ENCODE measurements at places on chromosomes 7 and 10.

DNA sequence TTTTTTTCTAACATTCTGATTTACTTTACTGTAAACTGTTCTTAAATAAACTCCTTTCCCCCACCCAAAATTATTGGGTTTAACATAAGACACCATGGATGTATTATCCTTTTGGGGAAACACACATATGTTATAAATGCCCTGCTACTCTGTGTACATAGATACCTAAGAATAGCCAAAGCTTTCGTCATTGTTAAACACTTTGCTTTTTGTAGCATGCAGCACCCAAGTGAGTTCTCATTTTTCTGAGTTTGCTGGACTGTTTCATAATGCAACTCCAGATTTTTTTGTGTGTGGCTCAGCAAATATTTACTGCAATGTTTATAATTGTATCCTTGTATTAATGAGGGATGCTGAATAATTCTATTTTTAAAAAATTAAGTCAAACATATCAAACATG is 86.9 kb downstream of the VTI1A start:
- H3K4me1 ChIP-seq: peaks cover 6% of the 10 kb centered on the region
- H3K4me3 ChIP-seq: no peak overlapping the region
- no peaks in the 10 kb centered on the region for H3K27me3 ChIP-seq
- no peak overlapping the region for H3K27ac ChIP-seq
- no peak for DNase-seq
- peaks cover 4% of the 10 kb centered on the region for H3K36me3 ChIP-seq

DNA sequence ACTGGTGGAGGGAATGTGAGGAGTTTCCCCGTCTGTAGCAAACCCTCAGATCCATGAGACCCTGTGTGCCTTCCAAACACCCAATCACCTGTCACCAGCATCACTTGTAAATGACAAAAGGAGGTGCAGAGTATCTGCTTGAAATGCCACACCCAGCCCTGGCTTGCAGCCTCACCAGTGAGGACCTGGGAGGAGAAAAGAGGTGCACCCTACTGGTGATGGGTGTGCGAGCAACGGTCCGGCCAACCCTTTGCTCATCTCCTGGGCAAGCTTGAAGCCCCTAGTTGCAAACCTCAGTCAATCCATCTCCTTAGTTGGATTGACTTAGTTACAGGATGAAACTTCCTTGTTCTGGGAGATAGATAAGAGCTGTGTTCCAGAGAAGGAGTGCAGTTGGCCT is 62.4 kb upstream of the WAPL start:
- no peak overlapping the region for H3K4me3 ChIP-seq
- H3K27me3 ChIP-seq: peaks cover 6% of the 10 kb centered on the region
- DNase-seq: no peak
- H3K4me1 ChIP-seq: peaks cover 3% of the 10 kb centered on the region
- no peaks in the 10 kb centered on the region for H3K36me3 ChIP-seq
- H3K27ac ChIP-seq: no peak overlapping the region

GRCh38 chr7:101950450-101951119 is 133.2 kb downstream of the CUX1 start:
- H3K27ac ChIP-seq: peak overlapping the region; percentile 78
- no peak for DNase-seq
- H3K4me3 ChIP-seq: no peak overlapping the region
- peaks cover 36% of the 10 kb centered on the region for H3K4me1 ChIP-seq
- peaks cover 4% of the 10 kb centered on the region for H3K36me3 ChIP-seq
- H3K27me3 ChIP-seq: no peaks in the 10 kb centered on the region

- H3K4me3 ChIP-seq: peak within 1 kb of the TSS; percentile 72
- no peaks in the 10 kb centered on the region for H3K36me3 ChIP-seq
- H3K4me1 ChIP-seq: peaks cover 27% of the 10 kb centered on the region
Observed at GRCh38 chr7:121328508-121329190, at the start of gene WNT16. Gene WNT16 (plus strand): TSS chr7:121329000. CDS start chr7:121329293, 293 bp downstream.

- H3K36me3 ChIP-seq: no peaks in the 10 kb centered on the region
- DNase-seq: no peak
- peak overlapping the region; percentile 3 for H3K4me3 ChIP-seq
- H3K27me3 ChIP-seq: no peaks in the 10 kb centered on the region
Observed at GRCh38 chr7:19377611-19378344, 232.6 kb upstream of the FERD3L start.

DNA sequence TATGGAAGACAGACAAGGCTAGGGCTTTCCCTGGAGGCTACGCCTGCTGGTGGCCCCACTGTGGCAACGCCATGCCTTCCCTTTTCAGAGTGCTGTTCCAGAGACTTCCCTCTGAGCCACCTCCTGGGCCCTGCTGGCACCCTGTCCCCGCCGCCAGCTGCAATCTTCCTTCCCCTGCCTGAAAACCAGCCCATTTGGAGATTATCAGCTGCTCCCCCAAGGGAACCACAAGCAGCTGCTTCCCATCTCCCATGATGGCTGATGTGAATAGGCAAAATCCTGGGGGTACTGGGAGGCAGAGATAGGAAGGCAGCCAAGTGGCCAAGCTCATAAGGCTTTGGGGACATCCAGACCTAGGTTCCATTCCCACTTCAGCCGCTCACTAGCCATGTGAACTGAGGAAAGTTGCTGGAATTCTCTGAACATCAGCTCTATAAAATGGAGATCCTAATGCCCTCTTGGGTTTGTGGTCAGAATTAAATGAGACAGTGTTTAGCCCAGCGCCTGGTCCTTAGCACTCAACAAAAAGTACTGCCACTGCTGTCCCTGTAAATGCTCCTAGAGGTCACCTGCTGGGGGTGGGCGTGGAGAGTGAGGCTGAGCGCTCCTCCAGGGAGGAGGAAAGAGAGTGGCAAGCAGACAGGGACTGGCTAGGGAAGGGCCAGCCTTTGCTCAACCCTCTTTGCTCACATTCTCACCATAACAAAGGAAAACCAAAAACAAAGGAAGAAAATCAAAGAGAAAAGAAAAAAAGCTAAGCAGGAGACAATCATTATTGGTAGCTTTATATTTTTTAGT is 5.9 kb downstream of the TSPAN33 start:
- peaks cover 3% of the 10 kb centered on the region for H3K4me1 ChIP-seq
- H3K4me3 ChIP-seq: no peak overlapping the region
- peaks cover 38% of the 10 kb centered on the region for H3K27me3 ChIP-seq

DNA sequence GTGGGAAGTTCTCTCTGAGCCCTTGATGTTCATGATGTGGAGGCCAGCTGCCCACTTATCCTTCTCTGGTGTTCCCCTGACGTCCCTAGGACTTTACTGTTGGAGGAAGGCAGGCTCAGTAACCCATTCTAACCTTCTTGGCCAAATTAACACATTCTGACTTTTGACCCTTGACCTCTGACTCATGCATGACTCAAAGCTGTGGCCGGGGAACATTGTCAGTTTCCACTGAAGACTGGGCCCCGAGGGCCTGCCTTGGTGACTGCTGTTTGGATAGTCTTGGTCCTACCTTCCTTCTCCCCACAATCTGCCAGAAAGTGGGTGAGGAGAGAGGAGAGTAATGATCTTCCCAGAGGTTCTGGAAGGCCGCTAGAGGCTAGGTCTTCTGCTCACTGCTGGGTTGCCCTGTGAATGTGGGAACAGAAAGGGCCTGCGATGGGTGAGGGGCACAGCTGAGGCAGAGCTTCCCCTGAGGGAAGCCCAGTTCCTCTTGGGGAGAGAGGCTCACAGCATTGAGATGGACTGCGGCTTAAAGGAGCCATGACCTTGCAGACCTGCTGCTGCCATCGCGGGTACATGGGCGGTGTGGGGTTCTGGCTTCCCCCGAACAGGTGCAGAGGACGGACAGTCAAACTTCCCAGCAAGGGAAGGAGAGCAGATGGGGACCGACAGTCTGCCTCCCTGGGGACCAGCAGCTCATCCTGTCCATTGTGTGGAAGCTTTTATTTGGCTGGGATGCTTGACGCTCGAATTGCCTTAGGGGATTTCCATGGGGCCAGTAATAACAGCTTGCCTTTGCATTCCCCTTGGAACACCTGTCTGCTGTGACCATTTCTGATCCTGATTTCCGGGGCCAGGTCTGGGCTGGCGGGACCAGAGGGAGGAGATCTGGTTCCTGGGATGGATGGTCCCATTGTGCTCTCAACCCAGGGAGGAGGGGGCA is 43.8 kb downstream of the ADAMTS14 start:
- H3K4me1 ChIP-seq: no peaks in the 10 kb centered on the region
- no peaks in the 10 kb centered on the region for H3K27me3 ChIP-seq
- DNase-seq: no peak
- H3K27ac ChIP-seq: no peak overlapping the region
- H3K36me3 ChIP-seq: no peaks in the 10 kb centered on the region

- no peak overlapping the region for H3K4me3 ChIP-seq
- no peaks in the 10 kb centered on the region for H3K27me3 ChIP-seq
- peak overlapping the region; percentile 83 for H3K27ac ChIP-seq
- H3K4me1 ChIP-seq: peaks cover 58% of the 10 kb centered on the region
Observed at GRCh38 chr7:2622869-2623697, 8.7 kb upstream of the TTYH3 start.

GRCh38 chr7:80885757-80886156 is 33.1 kb downstream of the SEMA3C start:
- DNase-seq: no peak
- H3K27ac ChIP-seq: peak overlapping the region; percentile 91
- peaks cover 71% of the 10 kb centered on the region for H3K4me1 ChIP-seq
- no peaks in the 10 kb centered on the region for H3K27me3 ChIP-seq
- no peaks in the 10 kb centered on the region for H3K36me3 ChIP-seq

DNA sequence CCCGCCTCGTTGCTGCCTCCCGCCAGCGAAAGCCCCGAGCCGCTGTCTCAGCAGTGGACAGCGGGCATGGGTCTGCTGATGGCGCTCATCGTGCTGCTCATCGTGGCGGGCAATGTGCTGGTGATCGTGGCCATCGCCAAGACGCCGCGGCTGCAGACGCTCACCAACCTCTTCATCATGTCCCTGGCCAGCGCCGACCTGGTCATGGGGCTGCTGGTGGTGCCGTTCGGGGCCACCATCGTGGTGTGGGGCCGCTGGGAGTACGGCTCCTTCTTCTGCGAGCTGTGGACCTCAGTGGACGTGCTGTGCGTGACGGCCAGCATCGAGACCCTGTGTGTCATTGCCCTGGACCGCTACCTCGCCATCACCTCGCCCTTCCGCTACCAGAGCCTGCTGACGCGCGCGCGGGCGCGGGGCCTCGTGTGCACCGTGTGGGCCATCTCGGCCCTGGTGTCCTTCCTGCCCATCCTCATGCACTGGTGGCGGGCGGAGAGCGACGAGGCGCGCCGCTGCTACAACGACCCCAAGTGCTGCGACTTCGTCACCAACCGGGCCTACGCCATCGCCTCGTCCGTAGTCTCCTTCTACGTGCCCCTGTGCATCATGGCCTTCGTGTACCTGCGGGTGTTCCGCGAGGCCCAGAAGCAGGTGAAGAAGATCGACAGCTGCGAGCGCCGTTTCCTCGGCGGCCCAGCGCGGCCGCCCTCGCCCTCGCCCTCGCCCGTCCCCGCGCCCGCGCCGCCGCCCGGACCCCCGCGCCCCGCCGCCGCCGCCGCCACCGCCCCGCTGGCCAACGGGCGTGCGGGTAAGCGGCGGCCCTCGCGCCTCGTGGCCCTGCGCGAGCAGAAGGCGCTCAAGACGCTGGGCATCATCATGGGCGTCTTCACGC is 825 bp downstream of the ADRB1 start:
- DNase-seq: no peak
- H3K4me1 ChIP-seq: peaks cover 11% of the 10 kb centered on the region
- no peak overlapping the region for H3K27ac ChIP-seq
- H3K4me3 ChIP-seq: peak overlapping the region; percentile 68
- H3K36me3 ChIP-seq: no peaks in the 10 kb centered on the region

- H3K4me3 ChIP-seq: no peak overlapping the region
- H3K36me3 ChIP-seq: peaks cover 6% of the 10 kb centered on the region
- H3K27ac ChIP-seq: no peak overlapping the region
- H3K27me3 ChIP-seq: no peaks in the 10 kb centered on the region
- DNase-seq: no peak
Observed at GRCh38 chr10:99767901-99768300, 14.5 kb upstream of the ABCC2 start.

- H3K36me3 ChIP-seq: no peaks in the 10 kb centered on the region
- peak overlapping the region; percentile 40 for H3K27ac ChIP-seq
- H3K4me3 ChIP-seq: no peak overlapping the region
- peaks cover 16% of the 10 kb centered on the region for H3K4me1 ChIP-seq
Observed at GRCh38 chr7:55073976-55074528, 55.2 kb downstream of the EGFR start.

DNA sequence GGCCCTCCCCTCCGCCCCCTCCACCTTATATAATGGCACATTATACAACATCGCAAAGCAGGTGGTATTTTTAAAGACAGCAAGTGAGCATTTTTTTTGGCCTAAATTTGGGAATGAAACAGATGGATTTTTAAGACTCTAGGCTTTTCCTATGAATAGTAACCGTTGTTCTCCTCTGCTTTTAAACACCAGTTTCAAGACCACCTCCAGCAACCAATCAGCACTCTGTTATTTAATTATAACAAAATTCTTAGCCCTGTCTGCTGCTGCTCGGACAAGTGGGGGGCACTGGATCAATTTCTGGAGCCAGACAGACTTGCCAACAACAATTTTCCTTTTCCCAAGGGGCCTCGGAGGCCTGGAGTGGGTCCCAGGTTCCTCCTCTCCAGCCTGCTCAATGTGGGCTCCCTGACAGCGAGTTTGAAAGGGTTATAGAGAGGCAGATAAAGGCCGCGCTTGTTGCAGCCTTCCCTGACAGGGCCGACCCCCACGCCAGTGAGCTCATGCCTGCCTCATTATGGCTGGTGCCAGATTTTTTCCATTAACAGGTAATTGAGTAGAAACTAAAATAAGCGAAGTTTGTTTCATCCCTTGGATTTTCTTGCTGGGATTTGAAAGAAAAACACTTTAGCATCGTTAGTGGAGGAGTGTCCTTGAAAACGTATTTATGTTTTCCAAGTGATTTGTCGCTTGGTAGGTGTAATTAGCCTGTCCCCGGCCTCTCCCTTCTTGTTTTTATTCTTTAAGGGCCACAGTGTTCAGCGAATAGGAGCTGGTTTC is 227.3 kb downstream of the TCF7L2 start:
- no peaks in the 10 kb centered on the region for H3K27me3 ChIP-seq
- no peaks in the 10 kb centered on the region for H3K36me3 ChIP-seq
- H3K4me1 ChIP-seq: peaks cover 44% of the 10 kb centered on the region
- no peak overlapping the region for H3K4me3 ChIP-seq
- DNase-seq: no peak

DNA sequence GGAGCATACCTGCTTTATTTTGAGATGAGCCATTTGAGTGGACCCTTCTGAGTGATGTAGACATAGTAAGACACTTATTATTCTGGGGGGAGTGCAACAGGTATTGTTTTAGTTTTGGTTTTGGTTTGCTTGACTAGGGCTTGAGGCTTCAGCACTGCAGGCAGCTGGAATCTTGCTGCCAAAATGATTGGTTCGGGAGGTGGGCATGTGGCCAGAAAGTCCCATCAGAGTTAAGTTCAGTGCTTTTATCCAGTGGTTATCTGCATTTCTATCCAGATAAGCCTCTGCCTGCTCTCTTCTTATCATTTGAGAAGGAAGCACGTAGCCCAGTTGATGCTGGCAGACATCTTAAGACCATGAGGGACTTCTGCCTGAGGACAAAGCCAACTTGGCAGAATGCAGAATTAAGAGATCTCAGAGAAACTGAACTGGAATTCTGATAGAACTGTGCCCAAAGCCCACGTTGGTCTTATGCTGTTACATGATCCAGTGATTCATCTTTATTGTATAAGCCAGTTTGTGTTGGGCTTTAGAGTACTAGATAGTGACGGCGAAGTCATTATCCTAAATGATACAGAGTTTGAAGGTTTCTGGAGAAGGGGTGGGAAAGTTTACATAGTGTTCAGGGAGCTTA is 9.6 kb upstream of the JAZF1 start:
- peaks cover 15% of the 10 kb centered on the region for H3K27me3 ChIP-seq
- H3K4me3 ChIP-seq: no peak overlapping the region
- peaks cover 11% of the 10 kb centered on the region for H3K4me1 ChIP-seq
- no peaks in the 10 kb centered on the region for H3K36me3 ChIP-seq
- DNase-seq: no peak

GRCh38 chr7:98266840-98267239 is 14.6 kb upstream of the BRI3 start:
- no peak overlapping the region for H3K4me3 ChIP-seq
- H3K27me3 ChIP-seq: no peaks in the 10 kb centered on the region
- no peak for DNase-seq

Data from mesothelial cell of epicardium (in vitro differentiated cells).